ENCODE measurements at places on chromosomes 3 and 15.

DNA sequence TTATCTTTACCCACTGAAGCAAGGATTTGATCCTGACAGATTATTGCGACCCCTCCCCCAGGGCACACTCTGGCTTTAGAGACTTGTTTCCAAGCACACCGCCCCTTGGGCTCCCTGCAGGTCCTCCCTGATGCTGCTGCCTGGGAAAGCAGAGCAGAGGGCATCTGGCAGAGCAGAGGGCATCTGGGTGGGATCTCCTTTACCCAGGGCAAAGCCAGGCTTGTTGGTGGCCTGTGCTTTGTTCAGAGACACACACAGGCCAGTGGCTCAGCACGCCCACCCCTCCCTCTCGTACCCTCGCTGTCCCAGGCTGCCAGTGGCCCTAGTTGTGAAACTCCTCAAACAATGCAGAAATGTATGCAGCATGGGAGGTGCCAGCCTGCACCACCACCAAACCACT, 4.8 kb downstream of the KLF13 start:
- no peak for DNase-seq

GRCh38 chr15:92365906-92366305, 27.8 kb upstream of the ST8SIA2 start:
- DNase-seq: no peak

DNA sequence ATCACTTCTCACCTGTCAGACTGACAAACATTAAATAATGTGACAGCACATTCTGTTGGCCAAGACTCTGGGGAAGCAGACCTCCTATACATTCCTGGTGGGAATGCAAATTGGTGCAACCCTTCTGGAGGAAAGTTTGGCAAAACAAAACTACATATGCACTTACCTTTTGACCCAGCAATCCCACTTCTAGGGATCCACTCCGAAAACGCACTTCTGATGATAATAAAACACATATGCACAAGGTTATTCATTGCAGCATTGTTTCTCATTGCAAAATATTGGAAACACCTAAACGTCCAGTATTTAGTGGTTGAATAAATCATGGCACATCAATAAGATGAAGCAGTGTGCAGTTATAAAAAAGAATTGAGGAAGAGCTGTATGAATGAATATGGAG, 145.5 kb upstream of the ABHD17C start:
- DNase-seq: no peak

DNA sequence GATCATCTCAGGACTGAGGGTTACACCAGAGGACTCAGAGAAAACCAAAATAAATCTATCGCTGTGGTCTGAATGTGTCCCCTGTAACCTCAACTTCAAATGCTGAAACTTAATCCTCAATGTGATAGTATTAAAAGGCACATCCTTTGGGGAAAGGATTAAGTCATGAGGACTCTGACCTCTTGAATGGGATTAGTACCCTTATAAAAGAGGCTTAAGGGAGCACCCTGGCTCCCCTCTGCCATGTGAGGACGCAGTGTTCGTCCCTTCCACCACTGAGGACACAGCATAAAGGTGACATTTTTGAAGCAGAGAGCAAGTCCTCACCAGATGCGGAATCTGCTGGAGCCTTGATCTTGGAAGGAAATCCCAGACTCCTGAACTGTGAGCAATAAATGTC, 39.5 kb downstream of the SRPRB start:
- no peak for DNase-seq

DNA sequence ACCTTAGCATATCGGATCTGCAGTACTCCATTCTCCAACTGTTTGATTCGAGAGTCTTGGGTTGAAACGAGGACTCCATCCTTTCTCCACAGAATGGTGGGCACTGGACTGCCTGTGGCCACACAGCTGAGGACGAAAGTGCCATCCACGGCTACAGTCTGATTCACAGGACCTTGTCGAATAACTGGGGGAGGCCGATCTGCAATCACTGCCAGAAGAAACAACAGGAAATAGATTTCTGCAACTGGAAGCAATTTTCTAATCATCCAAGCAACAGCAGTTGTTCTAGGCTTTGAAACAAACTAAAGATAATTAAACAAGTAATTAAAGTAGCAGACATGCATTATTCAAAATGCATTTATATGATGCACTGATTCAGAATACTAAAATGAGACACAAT, 1097.7 kb downstream of the ROBO1 start:
- DNase-seq: no peak

GRCh38 chr15:41937568-41937923, 34.8 kb downstream of the EHD4 start:
- no peak for DNase-seq

- no peak for DNase-seq
Observed at GRCh38 chr15:42456971-42457370, 34.0 kb downstream of the ZNF106 start.

Measured in stimulated activated CD8-positive, alpha-beta memory T cell treated with anti-CD3 and anti-CD28 coated beads, Interleukin-2, amount 100 ng/mL, for 1 hour (primary cell).